ENCODE measurements at places on chromosomes 4 and X.

- DNase-seq = no peak
These were observed 65.3 kb downstream of the PAPSS1 start for GRCh38 chr4:107654694-107655093.

DNA sequence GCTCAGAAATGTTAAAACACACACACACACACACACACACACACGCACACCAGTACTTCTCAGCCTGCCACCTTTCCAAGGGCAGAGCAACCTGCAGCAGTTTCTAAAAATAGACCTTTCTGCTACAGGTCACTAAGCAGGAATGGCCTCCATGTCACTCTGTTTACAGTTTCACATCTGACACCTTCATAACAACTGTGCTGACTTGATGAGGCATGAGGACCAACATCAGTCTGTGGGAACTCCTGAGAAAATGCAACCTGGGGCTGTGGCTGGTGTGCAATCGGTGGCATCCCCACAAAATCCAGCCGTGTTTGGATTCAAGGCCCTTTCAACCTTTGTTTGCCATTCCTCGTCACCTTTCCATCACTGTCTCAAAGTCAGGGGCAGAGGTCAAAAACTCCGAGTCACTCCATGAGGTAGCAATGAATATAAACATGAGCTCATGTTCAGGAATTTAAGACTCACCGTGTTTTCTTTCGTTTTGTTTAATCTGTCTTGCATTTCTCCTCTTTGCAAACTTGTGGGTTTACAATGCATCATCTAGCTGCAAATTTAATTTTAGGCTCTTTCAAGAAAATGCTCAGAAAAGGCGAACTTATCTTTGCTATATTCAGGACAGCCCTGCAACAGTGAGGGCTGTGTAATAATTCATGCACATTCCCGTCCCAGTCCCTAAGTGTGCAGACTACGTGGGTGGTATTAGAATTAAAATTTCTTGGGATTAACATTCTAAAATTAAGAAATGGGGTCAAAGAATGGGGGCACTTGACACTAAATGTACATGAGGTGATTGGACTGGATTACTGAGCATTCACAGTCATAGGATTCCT is 135.3 kb downstream of the SHROOM3 start:
- DNase-seq = no peak

DNA sequence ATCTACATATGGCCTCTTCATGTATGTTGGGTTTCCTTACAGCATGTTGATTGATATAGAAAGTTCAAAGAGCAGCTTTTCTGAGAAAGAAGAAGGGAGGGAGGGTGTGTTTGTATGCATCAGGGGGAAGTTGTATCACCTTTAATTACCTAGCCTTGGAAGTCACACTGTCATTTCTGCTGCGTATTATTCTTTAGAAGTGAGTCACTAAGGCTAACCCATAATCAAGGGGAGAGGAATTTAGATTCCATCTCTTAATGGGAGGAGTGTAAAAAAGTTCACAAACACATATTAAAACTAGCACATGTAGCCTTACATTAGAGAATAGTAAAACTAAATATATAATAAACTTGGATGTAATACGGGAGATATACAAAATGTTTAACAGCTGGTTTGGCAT is 86.5 kb upstream of the CBLL2 start:
- DNase-seq = no peak

- DNase-seq = no peak
These were observed 8.8 kb upstream of the GEMIN8 start for GRCh38 chrX:14038375-14039085.

- no peak for DNase-seq
These were observed 38.6 kb downstream of the TRPC5 start for GRCh38 chrX:112043997-112044396.
